Stimulated activated CD8-positive, alpha-beta memory T cell treated with anti-CD3 and anti-CD28 coated beads, Interleukin-2, amount 100 ng/mL, for 1 hour (primary cell): ENCODE measurements at places on chromosomes 11 and 22.

GRCh38 chr22:24156913-24157821 lies 24.1 kb upstream of the SUSD2 start:
- peak; percentile 75 for DNase-seq

GRCh38 chr22:22897091-22897490 lies 9.5 kb downstream of the IGLL5 start:
- DNase-seq = no peak

GRCh38 chr11:116960930-116961329 lies 123.5 kb upstream of the APOA1 start:
- no peak for DNase-seq

DNA sequence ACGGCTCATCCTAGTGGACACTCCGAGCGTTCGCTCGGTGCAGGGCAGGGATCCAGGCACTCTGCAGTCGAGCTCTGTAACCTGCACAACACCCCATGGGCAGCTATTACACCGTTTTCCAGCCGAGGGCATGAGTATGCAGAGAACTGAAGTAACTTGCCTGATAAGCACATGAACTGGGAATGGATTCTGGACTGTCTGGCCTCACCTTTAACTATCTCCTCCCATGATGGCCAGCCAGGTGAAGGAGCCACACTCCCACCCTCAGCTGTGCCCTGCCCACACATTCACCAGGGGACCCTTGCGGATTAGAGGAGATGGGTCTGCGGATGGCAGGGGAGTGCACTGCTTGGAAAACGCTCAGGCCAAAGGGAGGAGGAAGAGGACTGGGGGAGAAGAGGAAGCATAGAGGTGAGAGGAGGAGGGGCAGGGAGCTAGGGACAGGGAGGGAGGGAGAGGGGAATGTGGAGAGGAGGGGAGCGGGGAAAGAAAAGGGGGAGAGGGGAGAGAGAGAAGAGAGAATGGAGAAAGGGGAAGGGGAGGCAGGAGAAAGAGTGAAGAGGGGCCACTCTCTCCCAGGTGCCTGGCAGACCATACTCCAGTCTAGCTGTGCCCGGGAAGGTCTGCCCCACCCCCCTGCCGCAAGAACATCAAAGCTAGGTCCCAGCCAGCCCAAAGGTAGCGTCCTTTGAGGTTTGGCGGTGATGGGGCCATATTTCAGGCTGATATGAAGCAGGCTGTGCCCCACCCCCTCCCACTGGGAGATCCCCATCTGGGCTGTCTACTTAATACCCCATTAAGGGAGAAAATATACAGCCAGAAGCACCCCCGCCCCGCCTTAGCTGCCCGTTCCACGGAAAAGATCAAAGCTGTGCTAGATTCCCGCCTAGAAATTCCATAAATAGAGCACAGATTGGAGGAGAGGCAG lies 33.2 kb upstream of the TCF20 start:
- no peak for DNase-seq

GRCh38 chr11:114880442-114880841 lies 202.1 kb downstream of the NXPE2 start:
- no peak for DNase-seq

DNA sequence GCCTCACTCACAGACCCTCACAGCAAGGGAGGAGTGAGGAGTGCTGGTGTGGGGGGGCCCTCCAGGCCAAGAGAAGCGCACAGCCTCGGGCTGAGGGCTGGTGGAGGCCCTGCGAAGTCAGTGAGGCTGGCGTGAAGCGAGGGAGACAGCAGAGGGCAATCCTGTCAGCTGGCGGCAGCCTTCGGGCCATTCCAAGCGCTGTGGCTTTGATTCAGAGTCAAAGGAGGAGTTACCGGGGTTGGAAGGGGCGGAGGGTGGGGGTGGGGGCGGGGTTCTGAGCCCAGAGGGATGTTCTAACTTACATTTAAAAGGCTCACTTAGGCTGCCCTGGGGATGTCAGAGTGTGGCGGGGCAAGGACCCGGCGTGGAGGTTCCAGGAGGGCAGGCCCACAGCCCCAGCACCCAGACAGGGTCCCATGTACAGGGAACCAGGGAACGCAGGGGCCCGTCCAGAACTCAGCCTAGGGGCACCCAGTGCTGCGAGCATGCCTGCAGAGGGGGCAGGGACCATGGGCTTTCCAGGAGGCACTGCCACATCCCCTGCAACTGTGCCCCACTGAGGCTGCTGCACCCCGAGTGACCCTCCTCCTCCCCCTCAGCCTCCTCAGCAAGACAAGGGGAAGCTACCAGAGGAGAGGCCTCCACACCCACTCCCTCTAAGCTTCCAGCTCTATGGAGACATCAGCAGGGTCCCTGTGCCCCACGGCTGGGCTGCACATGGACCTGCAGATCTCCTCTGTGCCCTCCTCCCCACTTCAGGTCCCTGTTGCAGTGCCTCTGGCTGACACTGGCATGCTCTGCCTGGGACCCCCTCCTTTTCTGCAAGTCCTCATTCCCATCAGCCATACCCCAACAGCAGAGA lies 39.7 kb upstream of the TTLL12 start:
- no peak for DNase-seq

- DNase-seq = no peak
Measured at GRCh38 chr11:64876835-64877341, 1.5 kb downstream of the EHD1 start.

GRCh38 chr11:76190376-76190775 lies 15.9 kb downstream of the WNT11 start:
- DNase-seq = no peak

DNA sequence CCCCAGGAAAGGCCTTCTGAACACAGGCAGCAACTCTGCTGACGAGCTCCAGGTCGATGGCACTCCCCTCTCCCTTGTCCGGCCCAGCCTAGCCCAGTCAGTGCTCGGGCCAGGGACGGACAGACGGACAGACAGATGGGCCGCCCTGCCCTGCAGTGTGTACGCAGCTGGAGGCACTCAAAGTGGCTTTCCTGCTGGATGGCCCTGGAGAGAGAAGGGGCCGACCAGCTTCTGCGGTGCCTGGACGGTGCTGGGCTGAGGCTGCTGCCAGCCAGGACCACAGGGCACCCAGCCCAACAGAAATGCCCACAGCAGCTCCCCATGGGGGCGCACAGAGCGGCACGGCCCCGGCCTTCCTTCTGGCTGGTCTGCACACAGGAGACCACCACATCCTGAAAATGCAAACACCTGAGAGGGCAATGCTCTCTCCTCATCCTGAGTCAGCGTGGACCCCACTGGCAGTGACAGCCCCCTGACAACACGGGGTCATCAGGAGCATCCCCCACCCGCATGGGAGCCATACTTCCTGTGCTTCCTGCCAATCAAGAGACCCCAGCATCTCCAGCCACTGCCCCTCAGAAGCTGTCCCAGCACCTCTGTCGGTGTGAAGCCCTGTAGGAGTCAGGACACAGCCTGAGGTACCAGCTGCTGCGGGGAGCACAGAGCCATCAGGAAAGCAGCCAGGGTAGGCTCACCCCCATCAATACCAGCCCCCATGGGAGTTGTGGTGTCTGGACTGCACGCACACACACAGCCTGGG lies 692 bp upstream of the MOB2 start:
- no peak for DNase-seq
